Activated CD4-positive, alpha-beta T cell treated with anti-CD3 and anti-CD28 coated beads, Interleukin-10, Interleukin-2, amounts not matched to agents 100 ng/mL and 50 ng/mL, durations not matched to agents 16 hours and 8 hours (primary cell): ENCODE measurements at places on chromosomes 3 and 15.

- no peak for DNase-seq
These were observed 30.5 kb downstream of the CD47 start for GRCh38 chr3:108060331-108060730.

DNA sequence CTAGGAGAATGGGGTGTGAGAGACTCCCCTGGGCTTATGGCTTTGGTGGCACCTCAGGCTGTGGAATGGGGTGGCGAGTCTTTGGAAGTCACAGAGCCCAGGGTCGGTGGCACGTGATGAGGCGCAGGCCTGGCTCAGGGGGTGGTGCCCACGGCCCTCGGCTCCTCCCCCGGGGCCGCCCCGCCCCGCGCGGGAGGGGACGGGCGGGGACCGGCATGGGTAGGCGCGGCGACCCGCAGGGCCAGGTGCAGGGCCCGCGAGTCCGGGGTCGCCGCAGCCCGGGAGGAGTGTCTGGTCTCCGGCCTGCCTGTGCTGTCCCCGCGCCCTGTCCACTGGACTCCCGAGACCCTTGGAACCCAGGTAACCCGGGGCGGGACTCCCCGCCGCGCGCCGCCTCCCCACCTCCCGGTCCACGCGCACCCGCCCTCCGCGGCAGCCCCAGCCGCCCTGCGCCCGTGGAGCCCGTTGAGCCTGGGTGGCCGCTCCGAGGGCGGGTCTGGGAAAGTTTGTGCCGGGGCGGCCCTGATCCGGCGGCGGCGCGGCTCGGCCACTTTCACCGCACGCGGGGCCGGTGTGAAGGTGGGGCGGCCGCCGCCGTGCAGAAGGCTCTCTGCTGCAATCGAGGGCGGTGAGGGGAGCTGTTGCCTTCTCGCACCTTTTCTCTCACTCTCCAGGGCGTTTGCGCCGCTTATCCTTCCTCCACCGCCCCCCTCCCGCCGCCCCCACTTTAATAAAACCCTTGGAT lies at the start of gene PAQR5:
Gene PAQR5, plus strand, starts transcription at position 216 of the 745 bp plus-strand sequence. CDS start 61,169 bp downstream, outside the sequence.
- DNase-seq: no peak

DNA sequence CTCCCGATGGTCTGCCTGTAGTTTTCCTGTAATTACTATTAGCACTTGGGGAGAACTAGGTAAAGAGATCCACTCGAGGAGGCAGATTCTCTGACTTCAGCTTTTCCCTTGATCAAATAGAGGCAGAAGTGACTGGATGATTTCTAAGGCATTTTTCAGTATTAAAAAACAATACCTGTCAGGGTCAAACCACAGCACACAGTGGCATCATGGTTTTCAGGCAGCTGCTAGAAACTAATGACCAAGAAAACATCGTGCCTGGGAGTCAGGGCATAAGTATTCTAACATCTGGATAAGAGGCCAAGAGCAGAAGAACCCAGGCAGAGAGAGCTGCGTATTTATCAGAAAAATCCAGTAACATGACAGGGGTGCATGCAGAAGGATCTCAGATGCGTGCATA lies 419.9 kb downstream of the TUSC7 start:
- DNase-seq: no peak

DNA sequence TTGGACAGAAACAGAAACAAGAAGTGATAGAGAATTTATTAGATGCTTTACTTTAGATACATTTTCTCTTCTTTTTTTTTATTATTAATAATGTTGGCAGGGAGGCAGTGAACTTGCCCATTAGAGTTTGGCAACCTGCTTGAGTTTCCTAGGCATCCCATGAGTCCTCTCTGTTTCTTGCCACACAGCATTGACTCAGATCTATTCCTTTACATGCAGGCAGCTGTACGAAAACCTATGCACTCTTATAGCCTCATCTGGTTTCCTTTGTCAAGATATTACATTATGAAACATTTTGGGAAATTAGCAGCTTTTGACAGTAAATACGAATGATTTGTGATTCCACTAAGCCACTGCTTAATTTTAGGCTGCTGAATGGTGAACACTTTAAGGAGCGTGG lies 23.3 kb downstream of the IL1RAP start:
- DNase-seq: no peak
